ENCODE measurements at places on chromosomes 12 and 14.

DNA sequence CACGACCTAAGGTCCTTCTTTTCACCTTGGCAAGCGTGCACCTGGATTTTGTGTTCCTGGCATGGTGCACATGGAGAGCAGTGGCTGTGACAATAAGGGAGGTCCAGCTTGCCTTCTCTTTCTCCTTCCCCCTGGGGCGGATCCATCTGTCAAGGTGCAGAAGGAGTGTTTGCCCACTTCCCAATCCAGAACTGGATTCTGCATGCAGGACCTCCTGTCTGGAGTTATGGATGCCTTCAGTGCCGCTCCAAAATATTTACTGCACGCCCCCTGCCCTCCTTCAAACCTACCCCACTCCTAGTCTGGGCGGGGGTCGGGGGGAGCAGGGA, 192.7 kb downstream of the DPF3 start:
- DNase-seq = no peak

GRCh38 chr12:53676656-53677015, 753 bp upstream of the ATP5MC2 start:
- no peak for DNase-seq

- no peak for DNase-seq
Observed at GRCh38 chr12:103877288-103877687, 36.3 kb upstream of the NT5DC3 start.

DNA sequence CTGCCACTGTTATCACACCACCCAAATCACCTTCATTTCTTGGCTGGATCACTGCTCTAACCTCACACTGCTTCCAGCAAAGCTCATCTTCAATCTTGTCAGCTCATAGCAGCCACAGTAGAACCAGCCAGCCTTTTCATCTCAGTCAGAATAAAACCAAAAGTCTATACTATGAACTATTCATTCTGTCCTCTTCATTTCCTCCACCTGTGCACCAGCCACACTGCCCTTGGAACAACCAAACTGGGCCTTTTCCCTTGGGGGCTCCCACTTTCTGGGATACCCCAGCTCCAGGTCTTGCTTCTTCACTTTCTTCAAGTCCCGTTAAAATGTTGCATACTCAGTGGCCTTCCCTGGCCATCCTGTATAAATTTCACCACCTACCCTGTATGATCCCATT, 234.4 kb upstream of the DAAM1 start:
- no peak for DNase-seq

DNA sequence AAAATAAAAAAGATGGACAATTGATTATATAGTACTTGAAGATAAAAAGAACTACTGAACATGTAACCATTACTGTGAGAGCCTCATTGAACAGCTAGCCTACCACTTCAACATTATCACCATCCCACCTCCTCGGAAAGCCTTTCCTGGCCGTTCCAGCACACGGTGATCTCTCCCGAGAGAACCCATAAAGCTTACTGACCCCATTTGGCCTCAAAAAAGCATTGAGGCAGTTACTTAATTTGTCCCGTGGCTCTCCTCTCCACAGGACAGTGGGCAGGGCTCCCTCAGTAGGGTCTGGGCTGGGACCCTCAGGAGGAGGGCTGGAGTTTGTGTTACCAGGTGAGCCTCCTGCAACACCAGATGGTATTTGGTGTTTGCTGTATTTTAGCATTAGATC, 55.8 kb downstream of the RAB35 start:
- no peak for DNase-seq

- no peak for DNase-seq
Observed at GRCh38 chr14:89435492-89435891, 18.5 kb upstream of the FOXN3 start.

DNA sequence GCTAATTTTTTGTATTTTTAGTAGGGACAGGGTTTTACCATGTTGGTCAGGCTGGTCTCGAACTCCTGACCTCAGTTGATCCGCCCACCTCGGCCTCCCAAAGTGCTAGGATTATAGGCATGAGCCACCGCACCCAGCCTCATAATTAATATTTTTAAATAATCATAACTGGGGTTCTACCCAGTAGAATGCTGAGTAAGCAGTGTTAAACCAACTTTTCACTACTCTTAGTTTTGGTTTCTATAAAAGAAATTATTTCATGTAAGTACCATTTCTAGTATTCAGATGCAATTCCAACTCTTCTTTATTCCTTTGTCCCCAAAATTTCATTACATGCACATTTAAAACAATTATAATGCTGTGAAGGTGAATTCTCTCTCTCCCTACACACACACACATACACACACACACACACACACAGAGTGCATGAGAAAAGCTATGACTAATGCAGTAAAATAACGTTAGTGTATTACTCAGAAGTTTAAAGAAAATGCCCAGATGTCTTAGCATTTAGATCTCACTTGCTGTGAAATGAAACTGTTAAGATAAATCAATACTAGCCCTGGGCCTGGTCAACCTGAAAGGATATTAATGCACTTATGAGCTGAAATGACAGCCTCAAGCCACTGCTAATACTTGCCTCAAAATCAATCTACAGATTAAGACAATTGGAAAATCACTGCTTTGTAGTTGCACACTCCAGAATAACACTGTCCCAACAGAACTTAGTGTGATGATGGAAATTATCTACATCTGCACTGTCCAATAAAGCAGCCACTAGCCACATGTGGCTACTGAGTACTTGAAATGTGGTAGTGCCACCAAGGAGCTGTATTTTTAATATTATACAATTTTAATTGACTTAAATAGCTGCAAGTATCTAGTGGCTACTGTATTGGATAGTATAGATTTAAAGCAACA, 36.0 kb downstream of the PTPN21 start:
- DNase-seq = no peak

GRCh38 chr12:92561543-92561899, 141.3 kb upstream of the PLEKHG7 start:
- DNase-seq = no peak

DNA sequence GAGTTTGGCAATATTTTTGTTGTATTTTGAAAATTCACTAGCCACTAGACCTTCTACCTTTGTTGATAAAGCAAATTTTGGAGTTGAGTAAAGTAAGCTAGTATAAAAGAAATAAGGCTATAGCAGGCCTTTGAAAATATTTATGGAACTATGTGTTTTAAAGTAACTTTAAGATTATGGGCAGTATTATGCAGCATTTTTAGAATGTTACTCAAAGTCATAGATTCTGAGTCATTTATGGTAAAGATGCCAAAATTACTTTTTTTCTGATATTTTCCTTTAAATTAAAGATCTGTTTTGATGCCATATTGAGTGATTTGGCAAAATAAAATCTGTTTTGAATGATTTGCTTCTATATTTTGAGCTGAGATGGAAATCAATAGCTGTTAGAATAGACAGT, 57.2 kb downstream of the SYNE2 start:
- DNase-seq = no peak

GRCh38 chr14:105148604-105149145, 19.9 kb downstream of the JAG2 start:
- DNase-seq = no peak

DNA sequence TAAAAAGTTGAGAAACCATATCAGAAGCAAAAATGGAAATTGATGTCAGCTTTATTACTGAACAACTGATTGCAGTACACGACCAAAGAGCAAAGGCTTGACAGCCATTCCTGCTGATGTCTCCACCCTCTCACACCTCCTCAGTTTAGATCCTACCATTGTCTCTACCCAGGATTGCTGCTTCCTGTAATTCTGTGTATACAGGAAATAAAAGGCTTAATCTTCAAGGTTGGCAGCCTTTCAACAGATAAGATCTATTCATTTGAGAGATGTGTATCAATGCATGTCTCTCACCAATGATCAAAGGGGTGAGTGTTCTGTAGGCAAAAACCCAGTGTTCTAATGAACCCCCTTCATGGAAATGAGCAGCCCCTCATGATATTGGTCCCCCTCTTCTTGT, 27.0 kb downstream of the SLCO1C1 start:
- DNase-seq = no peak

DNA sequence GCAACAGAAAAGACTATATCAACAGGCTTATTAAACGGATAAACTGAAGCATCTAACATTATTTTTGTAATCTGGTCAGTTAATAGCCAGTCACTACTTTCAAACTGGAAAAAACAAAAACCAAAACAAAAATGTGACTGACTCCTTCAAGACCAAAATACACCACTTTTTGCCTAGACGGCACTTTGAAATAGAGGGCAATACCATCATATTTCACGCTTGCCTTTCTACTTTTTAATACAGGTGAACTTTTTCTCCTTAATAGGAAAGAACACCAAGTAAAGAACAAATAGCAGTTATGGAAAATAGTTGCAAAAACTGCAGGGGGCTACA, 550 bp upstream of the NUP107 start:
- DNase-seq = no peak

GRCh38 chr12:121202407-121203355, 7.2 kb upstream of the P2RX4 start:
- peak; percentile 76 for DNase-seq

- no peak for DNase-seq
Observed at GRCh38 chr12:24864796-24865125, 84.1 kb downstream of the BCAT1 start.

- peak; percentile 9 for DNase-seq
Observed at GRCh38 chr14:43087666-43088065, 1419.4 kb downstream of the FSCB start.

DNA sequence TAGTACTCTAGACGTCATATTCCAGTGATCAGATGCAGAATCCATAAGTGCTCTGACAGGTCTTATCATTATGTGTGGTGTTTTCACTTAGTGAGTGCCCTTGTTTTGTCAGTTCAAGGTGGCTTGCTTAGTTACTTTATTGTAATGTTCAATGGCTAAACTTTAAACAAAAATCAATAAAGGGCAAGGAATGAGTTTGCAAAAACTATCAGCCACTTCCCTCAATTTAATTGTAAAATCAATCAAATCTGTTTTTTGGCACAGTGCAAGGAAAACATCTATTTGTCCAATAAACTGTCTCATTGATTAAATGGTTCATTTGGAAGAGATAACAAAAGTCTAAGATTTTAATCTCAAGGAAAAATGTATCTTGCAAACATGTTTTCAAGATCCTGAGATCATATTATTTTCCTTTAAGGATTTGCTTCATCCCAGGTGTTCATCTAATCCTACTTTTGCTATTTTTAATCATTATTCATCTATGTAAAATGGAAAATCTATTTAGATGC, 59.6 kb upstream of the EEA1 start:
- DNase-seq = no peak

- DNase-seq = no peak
Observed at GRCh38 chr14:104361921-104362681, 217.5 kb upstream of the C14orf180 start.

- DNase-seq = no peak
Observed at GRCh38 chr14:89615421-89615820, 198.4 kb upstream of the FOXN3 start.

- DNase-seq = no peak
Observed at GRCh38 chr12:132375747-132376463, 46.5 kb upstream of the GALNT9 start.

DNA sequence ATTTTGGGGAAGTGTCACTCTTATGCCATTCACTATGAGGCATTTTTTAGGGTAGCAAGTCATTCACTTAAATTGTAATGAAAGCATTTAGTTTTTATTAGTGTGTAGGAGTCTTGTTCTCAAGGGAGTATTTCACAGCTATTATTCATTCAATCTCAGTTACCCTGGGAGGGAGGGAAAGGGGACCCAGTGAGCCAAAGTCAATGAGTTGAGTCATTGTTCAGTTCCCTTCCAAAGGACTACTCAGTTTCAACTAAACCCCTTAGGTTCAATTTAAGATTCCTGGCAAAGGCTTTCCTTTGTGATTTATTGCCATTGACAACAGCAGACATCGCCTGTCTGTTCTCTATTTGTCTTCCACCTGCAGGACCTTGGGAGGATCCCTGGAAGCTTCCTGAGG, 29.3 kb upstream of the RASSF8 start:
- DNase-seq = no peak

GRCh38 chr14:33186656-33187055, 248.0 kb downstream of the NPAS3 start:
- no peak for DNase-seq

GRCh38 chr12:30753751-30754382, 884 bp downstream of the CAPRIN2 start:
- DNase-seq = peak; percentile 15

DNA sequence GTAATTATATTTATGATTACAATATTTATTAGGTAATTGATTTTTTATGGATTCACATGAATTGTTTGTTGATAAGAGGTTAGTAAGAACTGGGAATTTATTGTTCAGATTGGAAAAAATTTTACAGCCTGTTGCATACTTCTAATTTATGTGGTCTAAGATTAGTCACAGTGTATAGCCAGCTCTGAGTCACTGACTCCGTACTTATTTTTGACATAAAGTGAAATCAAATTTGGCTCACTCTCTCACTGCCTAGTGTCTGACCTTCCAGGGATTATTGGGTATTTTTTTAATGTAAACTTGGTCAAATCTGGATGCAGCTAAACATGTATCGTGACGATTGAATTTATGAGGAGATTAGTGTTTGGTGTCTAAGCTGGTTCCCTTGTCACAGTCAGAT, 109.3 kb downstream of the PTPRQ start:
- no peak for DNase-seq

- no peak for DNase-seq
Observed at GRCh38 chr14:33271216-33271615, 332.5 kb downstream of the NPAS3 start.

DNA sequence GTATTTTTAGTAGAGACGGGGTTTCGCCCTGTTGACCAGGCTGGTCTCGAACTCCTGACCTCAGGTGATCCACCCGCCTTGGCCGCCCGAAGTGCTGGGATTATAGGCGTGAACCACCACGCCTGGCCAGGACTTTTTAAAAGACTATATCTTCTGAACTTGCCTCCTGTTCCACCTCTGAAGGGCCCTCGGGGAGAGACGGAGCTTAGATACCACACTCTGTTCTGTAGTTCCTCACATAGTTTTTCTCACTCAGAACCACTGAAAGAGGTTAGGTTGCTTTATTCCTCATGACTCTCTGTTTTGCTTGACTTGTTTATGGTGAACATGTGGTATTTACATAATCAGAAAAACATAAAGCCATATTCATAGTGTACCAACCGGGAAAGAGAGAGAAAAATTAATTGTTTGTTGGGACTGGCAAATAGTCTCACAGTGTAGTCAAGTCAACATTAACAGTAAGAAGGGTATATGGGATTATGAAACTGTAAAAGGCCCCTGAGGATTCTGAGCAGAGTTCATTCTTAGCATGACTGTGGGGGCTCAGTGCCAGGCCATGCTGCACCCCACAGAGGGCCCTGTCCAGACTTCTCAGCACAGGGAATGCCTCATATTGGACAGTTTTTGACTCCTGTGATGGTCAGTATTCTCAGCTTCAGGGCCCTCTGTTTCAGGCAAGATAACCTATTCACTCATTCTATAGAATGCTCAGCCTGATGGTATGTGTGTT, 342.3 kb downstream of the ZFP36L1 start:
- DNase-seq = no peak

DNA sequence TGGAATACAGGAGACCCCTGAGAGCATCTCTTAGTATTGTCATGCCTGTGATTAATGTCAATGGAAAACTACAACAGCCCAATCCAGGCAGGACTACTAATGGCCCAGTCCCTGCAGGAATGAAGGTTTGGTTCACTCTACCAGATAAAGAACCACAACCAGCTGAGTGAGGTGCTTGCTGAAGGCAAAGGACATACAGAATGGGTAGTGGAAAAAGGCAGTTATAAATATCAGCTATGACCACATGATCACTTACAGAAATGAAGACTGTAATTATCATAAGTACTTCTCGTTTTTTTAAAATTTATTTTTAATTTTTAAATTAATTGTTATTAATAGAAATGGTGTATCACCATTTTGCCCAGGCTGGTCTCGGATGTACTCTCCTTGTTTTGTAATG, 17.2 kb upstream of the LPCAT3 start:
- DNase-seq = no peak

- DNase-seq = no peak
Observed at GRCh38 chr12:29921307-29921706, 137.6 kb upstream of the TMTC1 start.

GRCh38 chr12:2395354-2395977, 342.7 kb downstream of the CACNA1C start:
- DNase-seq = no peak

Measured in NCI-H748 treated with DMSO at 0.1 percent for 48 hours (cell line).